ENCODE measurements at places on chromosomes 4 and X. TPM values are rescaled to one million over a fixed set of nuclear protein-coding genes. Genes with fewer than 3 reads are reported as not detected.

The RPGR gene
- total RNA-seq: 16.9 TPM

- H3K27ac ChIP-seq: no peak overlapping the region
- H3K36me3 ChIP-seq: no peaks in the 10 kb centered on the region
- DNase-seq: no peak
- peaks cover 10% of the 10 kb centered on the region for H3K4me1 ChIP-seq
These were observed 870.2 kb downstream of the ADGRL3 start for GRCh38 chr4:62070291-62070852.

- no peak overlapping the region for H3K4me3 ChIP-seq
- no peak overlapping the region for H3K27ac ChIP-seq
- no peak for DNase-seq
- H3K27me3 ChIP-seq: no peaks in the 10 kb centered on the region
- H3K4me1 ChIP-seq: peaks cover 11% of the 10 kb centered on the region
These were observed 184.6 kb downstream of the UGT8 start for GRCh38 chr4:114783215-114783595.

DNA sequence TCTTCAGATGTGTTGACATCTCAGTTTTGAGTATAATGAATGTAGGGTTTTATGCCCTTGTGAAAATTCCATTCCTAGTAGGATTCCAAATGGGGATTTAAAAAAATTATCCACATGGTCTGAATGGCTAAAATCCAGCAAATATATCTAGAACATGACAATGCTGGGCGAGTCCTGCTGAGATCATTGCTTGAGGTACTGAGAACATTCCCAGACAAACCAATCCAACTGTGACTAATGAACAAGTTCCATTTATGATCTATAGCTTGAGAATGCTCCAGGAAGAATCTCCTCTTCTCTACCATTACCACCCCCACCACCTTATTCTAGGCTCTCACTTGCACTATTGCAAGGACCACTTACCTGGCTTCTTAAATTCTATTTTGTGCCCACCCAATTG lies 77.2 kb upstream of the IL1RAPL2 start:
- no peak overlapping the region for H3K4me3 ChIP-seq
- no peaks in the 10 kb centered on the region for H3K27me3 ChIP-seq
- H3K4me1 ChIP-seq: no peaks in the 10 kb centered on the region

DNA sequence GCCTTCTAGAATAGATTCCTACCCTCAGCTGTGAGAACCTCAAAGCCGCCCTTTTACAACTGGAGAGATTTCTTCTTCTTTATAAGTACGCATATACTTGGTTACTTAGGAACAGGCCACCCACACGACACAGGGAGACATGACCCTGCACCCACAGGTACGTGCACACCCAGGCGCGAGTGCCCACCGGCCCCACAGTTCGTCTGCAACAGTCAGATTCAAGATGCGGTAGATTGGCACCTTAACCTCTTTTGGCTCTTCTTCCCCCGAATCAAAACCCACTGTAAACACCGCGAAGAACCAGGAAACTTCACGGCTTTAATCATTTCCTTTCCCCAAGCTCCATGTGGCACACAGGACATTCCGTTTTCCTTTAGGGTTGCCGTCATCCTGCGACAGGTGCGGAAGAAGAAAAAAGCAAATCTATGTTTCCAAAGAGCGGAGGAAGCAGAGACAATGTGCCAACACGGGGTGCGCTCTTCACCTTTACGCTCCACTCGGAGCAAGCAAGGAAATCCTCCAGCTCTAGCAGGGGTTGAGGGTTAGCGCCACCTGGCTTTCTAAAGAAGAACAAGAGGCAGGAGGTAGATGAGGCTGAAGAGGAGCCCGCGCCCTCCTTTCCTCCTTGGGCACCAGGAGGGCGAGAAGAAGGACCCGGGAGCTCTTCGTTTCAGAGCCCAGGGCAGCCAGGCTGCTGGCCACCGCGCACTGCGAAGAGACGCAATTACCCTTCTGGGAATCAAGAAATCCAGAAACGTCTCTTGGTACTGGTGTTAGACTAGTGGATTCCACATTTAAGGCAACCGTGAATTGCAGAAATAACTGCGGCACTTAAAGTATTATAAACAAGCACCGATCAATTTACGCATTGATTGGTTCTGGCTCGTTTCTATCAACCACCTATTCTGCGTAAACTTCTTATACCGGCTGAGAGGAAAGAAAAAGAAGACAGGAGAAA lies 35.7 kb downstream of the HAND2 start:
- H3K27ac ChIP-seq: no peak overlapping the region
- peak; percentile 89 for DNase-seq
- H3K4me1 ChIP-seq: peaks cover 5% of the 10 kb centered on the region

- H3K4me1 ChIP-seq: no peaks in the 10 kb centered on the region
- H3K36me3 ChIP-seq: no peaks in the 10 kb centered on the region
These were observed 239.1 kb downstream of the NDST4 start for GRCh38 chr4:114874321-114874720.

DNA sequence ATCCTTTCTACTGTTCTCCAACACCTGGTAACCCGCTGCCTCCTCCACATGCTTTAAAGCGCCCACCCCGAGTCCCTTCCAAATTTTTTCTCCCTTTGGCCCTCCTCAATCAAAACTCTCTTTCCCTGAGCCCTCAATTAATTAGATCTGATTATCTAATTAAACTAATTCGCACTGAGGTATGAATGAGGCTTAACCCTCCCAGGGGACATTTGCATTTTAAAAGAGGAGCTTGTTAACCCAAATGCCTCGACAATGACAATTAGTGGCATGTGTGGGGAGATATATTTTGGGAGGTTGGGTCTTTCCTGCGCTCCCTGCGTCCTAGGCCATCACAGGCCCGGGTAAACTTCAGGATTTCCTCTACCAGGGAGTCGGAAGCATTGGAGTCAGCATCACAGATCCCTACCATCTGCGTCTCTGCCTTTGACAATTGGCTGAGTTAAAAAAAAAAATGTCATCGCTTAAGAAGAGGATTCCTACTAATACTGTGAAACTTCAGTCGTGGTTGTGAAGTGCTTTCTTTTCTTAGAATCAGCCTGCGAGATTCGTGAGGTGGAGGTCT lies 50.6 kb downstream of the TENM3 start:
- no peaks in the 10 kb centered on the region for H3K27me3 ChIP-seq
- H3K27ac ChIP-seq: no peak overlapping the region
- H3K4me1 ChIP-seq: peaks cover 12% of the 10 kb centered on the region
- no peak overlapping the region for H3K4me3 ChIP-seq
- H3K36me3 ChIP-seq: no peaks in the 10 kb centered on the region
- DNase-seq: peak; percentile 11

DNA sequence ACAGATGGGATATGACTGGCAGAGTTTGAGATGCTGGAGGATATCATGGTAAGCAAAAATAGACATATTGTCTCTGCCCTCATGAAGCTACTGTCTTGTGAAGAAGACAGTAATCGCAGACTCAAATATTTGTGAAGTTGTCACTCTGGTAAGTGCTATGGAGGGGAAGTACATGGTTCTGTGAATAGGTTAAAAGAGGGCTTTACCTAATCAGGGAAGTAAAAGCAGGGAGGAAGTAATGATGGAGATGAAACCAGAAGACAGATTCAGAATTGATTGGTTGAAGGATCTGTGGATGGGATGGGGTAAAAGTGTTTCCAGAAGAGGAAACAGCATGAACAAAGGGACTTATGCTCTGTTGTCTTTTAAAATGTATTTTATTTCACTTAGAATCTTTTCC lies 19.3 kb upstream of the MAGED1 start:
- H3K4me1 ChIP-seq: no peaks in the 10 kb centered on the region
- H3K36me3 ChIP-seq: no peaks in the 10 kb centered on the region
- H3K27ac ChIP-seq: no peak overlapping the region
- H3K27me3 ChIP-seq: no peaks in the 10 kb centered on the region
- no peak overlapping the region for H3K4me3 ChIP-seq

- H3K27ac ChIP-seq: no peak overlapping the region
- H3K36me3 ChIP-seq: no peaks in the 10 kb centered on the region
- DNase-seq: peak; percentile 73
- H3K4me1 ChIP-seq: no peaks in the 10 kb centered on the region
These were observed 100.8 kb downstream of the SPIN4 start for GRCh38 chrX:63250253-63250868.
